ENCODE measurements at places on chromosomes 3 and 15. TPM values are rescaled to one million over a fixed set of nuclear protein-coding genes. Genes with fewer than 3 reads are reported as not detected.

- H3K4me1 ChIP-seq: no peaks in the 10 kb centered on the region
- H3K27me3 ChIP-seq: no peaks in the 10 kb centered on the region
- no peak for DNase-seq
- no peak overlapping the region for H3K27ac ChIP-seq
- H3K4me3 ChIP-seq: no peak overlapping the region
Observed at GRCh38 chr3:21417991-21418390, 333.0 kb downstream of the ZNF385D start.

- H3K27me3 ChIP-seq: peaks cover 3% of the 10 kb centered on the region
- no peak overlapping the region for H3K4me3 ChIP-seq
- H3K27ac ChIP-seq: no peak overlapping the region
Observed at GRCh38 chr15:83323296-83323711, 38.8 kb upstream of the BNC1 start.

DNA sequence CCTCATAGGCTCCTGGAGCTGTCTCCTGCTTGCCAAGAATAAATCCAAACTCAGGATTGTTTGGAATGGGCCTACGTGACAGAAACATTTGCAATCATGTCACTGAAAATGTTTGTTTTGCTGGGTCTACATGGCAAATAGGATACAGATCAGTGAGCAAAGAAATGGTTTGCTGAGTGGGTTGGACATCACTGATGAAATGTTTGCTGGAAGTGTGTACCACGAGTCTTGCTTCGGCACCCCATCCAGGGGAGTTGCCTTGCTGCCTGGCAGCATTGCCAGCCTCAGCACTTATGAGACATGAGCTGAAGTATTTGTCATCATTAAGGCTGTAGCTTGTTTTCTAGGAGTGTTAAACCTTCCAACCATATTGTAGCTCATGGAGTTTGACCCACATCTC lies 213.3 kb upstream of the CFAP20DC start:
- no peaks in the 10 kb centered on the region for H3K27me3 ChIP-seq
- H3K36me3 ChIP-seq: no peaks in the 10 kb centered on the region
- no peak overlapping the region for H3K4me3 ChIP-seq
- H3K27ac ChIP-seq: no peak overlapping the region
- H3K4me1 ChIP-seq: no peaks in the 10 kb centered on the region

TEX55 gene
- total RNA-seq: not detected

GRCh38 chr3:52859686-52860423 lies 25.0 kb upstream of the MUSTN1 start:
- H3K36me3 ChIP-seq: peaks cover 8% of the 10 kb centered on the region
- no peak for DNase-seq
- no peak overlapping the region for H3K4me3 ChIP-seq
- peaks cover 2% of the 10 kb centered on the region for H3K27me3 ChIP-seq
- H3K4me1 ChIP-seq: peaks cover 10% of the 10 kb centered on the region

DNA sequence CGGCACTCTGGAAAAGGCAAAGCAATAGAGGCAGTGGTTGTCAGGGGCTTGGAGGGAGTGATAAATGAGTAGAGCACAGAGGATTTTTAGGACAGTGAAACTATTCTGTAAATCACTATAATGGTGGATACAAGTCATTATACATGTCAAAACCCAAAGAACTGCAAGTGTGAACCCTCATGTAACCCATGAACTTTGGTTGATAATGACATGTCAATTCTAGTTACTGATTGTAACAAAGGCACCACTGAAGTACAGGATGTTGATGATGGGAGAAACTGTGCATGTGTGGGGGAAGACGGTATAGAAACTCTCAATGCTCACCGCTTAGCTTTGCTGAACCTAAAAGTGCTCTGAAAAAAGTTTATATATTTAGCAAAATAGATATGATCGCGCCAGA lies 36.0 kb downstream of the BTLA start:
- H3K27me3 ChIP-seq: no peaks in the 10 kb centered on the region
- H3K36me3 ChIP-seq: no peaks in the 10 kb centered on the region
- no peak for DNase-seq
- peaks cover 15% of the 10 kb centered on the region for H3K4me1 ChIP-seq

ACOX2 gene
- 1.1 TPM for total RNA-seq

All from endothelial cell (in vitro differentiated cells).